ENCODE measurements at places on chromosomes 16 and 17. TPM values are rescaled to one million over a fixed set of nuclear protein-coding genes. Genes with fewer than 3 reads are reported as not detected.

The CCL16 gene
- total RNA-seq = 22.3 TPM

The LGALS3BP gene
- 69.3 TPM for total RNA-seq

DNA sequence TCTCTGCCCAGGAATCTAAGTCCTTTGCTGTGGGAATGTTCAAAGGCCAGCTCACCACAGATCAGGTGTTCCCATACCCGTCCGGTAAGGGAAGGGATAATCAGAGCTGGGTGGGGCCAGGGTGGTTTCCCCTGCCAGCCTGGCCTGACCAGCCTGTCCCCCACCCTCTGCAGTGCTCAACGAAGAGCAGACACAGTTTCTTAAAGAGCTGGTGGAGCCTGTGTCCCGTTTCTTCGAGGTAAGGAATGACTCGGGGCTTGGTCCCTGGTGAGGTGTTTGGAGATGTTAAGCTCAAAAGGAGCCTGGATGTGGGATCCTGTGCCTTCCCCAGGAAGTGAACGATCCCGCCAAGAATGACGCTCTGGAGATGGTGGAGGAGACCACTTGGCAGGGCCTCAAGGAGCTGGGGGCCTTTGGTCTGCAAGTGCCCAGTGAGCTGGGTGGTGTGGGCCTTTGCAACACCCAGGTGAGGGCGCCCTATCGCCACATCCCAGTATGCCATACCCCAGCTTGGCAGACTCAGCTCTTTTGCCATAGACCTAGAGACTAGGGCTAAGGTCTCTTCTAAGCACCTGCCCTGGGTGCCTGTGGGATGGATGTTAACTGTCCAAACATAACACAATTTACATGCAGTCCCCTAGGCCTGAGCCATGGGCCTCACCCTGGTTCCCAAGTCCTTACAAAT lies 997 bp downstream of the ACADVL start:
- no peak for DNase-seq

DNA sequence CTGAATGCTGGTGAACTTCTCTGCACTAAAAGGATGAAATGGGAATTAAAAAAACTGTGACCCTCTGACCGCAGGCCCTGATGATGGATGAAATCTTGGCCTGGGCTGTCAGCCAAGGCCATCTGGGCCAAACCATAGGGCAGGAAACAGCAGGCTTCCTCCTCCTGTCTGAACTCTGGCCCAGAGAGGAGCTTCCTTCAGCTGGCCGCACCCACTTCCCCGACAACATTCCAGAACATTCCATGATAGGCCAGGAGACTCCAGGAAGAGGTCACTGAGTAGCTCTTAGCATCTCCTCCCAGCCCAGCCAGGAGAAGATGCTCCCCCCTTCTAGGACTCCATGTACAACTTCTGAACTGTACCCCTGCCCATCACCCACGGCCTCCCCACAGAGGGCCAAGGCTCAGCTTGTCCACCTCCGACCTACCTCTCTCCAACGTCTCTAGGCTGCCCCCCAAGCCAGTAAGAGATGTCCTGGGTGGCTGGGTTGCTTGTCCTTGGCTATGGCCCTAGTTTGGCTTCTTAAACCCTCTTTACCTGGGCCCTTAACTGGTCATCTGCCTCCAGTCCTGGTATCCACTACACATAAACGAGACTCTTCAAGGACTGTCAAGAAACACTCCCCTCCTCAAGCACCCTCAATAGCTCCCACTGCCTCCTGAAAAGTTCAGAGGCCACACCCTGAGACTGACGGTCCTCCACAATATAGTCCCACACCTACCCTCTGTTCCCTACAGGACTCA lies 1.7 kb downstream of the RPH3AL start:
- peak; percentile 58 for DNase-seq

- DNase-seq = no peak
Measured at GRCh38 chr16:86288716-86289294, 221.5 kb upstream of the FOXF1 start.

DNA sequence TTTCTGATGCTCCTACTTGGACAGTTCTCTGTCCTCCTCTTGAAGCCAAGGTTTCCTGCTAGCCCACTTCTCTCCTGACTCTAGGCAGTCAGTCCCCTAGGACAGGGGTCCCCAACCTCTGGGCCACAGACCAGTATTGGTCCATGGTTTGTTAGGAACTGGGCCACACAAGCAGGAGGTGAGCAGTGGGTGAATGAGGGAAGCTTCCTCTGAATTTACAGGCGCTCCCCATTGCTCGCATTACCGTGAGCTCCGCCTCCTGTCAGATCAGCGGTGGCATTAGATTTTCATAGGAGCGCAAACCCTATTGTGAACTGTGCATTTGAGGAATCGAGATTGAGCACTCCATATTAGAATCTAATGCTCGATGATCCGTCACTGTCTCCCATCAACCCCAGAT lies 55.7 kb downstream of the GNA13 start:
- no peak for DNase-seq

GRCh38 chr17:65261152-65261551 lies 124.0 kb downstream of the RGS9 start:
- DNase-seq = no peak

DNA sequence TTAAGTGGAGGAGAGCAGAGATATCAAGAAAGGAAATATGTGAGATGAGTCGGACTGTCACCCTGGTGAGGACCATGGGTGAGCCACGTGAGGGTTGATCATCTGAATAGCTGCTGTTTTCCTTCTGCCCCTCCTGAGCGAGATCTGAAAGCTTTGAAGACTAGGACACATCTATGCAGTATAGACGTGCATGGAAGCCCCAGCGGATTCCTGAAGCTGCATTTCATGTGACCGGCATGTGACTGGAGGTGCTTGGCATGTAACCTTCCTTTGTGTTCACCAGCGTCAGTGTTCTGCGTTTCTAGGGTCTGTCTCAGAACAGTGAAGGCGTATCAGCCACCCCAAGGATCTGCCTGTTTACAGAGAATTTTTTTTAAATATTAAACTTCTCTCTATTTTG lies 75.1 kb downstream of the MSI2 start:
- no peak for DNase-seq

DNA sequence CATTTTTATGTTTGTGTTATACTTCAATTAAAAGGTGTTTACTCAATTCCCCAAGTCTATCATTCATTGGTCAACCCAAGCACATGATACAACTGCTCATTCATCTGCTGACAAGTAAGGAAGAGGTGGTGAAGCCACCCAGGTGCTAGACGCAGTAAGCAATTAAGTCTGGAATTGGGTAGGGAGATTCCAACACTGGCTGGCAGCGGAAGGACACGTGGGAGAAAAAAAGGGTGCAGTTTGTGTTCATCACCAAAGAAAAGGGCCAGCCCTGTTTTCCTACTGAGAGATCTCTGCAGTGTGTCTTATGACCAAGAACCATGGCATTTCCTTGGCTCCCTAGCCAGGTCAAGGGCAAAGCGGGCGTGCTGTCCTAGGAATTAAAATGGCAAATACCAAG lies 11.8 kb upstream of the ZNF23 start:
- DNase-seq = no peak

- no peak for DNase-seq
Measured at GRCh38 chr17:64611369-64611768, 50.7 kb downstream of the SMURF2 start.

All from liver (tissue), 10 donors.